ENCODE measurements at places on chromosomes 12 and 14.

- no peak for DNase-seq
Measured at GRCh38 chr14:34733245-34733644, 18.9 kb upstream of the CFL2 start.

GRCh38 chr12:107369679-107370078, 276.3 kb upstream of the CRY1 start:
- no peak for DNase-seq

- DNase-seq: peak; percentile 93
Measured at GRCh38 chr12:24561882-24562770, 386.8 kb downstream of the BCAT1 start.

- DNase-seq: no peak
Measured at GRCh38 chr12:104974626-104975290, 11.4 kb upstream of the NOPCHAP1 start.

DNA sequence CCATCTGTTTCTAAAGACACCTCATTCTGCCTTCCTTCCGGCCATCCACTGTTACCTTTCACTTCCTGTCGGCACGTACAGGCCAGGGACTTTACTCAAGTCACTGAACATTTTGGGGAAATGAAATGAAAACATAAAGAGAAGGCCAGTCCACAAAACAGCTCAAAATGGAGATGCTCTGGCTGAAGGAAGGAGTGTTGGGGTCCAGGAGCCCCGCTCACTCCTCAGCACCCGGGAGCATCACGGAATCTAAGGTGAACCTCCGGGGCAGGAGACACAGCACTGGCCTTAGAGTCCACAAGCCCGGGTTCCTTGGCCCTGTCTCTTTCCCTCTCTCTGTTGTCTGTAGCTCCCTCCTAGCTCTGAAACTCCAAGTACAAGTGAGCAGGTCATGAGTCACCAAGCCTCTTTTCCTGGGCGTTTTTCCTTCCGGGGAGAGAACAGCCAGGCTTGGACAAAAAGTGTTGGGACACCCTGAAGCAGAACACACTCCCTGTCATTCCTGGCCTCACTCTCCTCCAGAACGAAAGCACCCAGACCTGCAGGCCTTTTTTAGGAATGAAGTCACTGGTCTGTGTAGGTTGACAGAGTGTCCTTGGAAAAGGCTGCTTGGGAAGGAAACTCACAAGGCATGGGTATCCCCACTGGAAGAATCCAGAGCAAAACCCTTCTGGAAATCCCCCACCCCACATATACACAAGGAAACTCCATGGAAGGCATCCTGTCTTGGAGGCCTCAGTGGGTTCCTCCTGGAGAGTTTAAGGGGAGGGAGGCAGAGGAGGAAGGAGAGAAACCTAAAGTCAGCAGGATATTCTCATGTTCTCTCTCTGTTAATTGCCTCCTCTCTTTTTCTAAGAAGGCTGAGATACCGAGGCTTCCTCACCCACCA, 245.3 kb downstream of the ZFP36L1 start:
- peak; percentile 33 for DNase-seq

DNA sequence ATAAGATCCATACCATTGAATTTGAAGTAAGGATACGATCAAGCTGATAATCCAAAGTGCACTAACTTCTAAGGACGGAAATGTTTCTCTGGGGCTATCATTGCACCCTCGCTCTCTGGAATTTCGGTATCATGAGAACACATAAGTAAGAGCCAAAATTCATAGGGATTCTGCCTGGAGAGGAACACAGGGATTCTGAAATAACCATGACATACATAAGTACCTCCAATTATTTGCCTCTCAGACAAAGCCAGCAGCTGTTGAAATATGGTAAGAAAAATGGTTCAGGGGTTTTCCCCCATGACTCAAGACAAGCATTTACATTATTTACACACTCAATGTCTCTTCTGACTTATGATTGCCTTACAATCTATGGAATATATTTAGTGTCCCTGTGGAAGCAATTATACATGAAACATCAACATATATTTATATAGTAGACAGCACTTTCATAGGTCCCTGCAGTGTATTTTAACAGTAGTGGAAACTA, 1123.6 kb upstream of the SEL1L start:
- no peak for DNase-seq

- no peak for DNase-seq
Measured at GRCh38 chr14:53751650-53752049, 205.0 kb downstream of the BMP4 start.

GRCh38 chr12:123223241-123223668, 9.7 kb downstream of the MPHOSPH9 start:
- DNase-seq: no peak

- no peak for DNase-seq
Measured at GRCh38 chr12:113852264-113852663, 113.9 kb downstream of the RBM19 start.

- DNase-seq: no peak
Measured at GRCh38 chr12:31773867-31774266, 45.0 kb upstream of the AMN1 start.

- no peak for DNase-seq
Measured at GRCh38 chr12:52735106-52735505, 31.8 kb upstream of the KRT77 start.

GRCh38 chr14:23186913-23187654, 3.6 kb upstream of the SLC7A8 start:
- peak; percentile 66 for DNase-seq

DNA sequence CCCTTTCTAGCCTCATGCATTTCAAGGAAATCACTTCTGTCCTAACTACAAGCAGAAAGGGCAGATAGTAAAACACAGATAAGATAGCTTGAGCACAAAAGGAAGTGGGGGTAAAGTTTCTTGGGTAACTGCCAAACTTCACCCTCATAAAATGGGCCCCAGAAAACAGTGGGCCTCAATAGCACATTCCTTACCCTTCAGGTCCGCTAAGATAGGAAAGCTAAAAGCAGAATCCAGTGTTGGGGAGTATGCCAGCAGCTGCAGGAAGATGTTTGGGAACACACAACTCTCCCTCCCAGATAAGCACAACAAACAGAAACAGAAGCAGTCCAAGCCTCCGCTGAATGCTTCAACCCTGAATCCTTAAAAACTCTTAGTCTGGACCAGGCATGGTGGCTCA, 110.9 kb upstream of the MGAT4C start:
- peak; percentile 12 for DNase-seq

GRCh38 chr12:19183121-19183838, 53.7 kb downstream of the PLEKHA5 start:
- DNase-seq: peak; percentile 57

- no peak for DNase-seq
Measured at GRCh38 chr12:24360057-24360456, 410.6 kb upstream of the SOX5 start.

DNA sequence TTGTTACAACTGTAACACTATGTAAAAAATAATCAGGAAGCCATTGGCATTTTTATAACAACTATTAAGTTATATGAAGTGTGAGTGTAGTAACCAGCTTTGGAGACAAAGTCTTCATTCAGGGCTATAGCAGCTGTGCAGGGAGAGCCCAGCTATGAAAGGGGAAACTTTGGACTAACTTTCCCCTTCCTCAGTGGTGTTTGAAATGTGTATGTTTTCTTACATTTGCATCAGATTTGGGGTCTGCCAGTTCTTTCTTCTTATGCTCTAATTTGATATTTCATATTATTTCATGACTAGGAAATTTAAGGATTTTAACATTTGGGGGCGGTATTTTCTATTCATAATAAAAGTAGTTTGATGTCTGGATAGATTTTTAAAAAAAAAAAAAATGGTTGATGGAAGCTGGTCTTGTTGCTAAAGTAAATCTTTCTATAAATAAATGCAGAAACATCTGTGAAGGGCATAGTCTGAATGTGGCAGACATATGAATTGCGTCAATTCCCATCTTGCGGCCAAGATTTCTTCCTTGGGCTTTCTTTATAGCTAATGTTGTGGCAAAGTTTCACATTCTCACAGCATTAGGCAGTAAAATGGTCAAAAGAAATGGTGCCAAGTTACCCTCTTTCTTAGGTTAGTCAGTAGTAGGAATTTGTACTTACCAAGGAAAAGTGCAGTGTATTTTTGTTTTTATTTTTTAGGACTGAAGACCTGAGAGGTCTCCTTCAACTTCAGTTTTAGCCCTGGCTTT, 35.6 kb downstream of the RASSF8 start:
- no peak for DNase-seq

DNA sequence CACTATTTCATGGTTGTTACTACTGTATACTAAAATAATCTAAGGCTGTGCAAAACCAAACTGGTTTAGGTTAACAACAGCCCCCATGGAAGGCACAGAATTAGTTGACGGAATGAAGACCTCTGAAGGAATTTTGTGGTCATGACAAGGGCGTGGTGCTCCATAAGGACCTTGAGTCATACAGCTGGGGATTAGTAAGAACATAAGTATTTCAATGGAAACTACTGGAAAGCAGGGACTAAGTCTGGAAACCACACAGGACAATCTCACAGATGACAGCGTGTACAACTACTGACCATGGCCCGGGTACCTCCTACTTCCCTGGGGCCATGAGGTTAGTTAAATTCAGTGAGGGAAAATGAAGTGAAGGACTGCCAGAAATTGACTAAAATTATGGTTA, 98.5 kb upstream of the PLEKHA5 start:
- peak; percentile 21 for DNase-seq

- DNase-seq: no peak
Measured at GRCh38 chr14:95155045-95155444, 2.3 kb downstream of the DICER1 start.

- DNase-seq: no peak
Measured at GRCh38 chr12:80589077-80589476, 118.4 kb upstream of the MYF6 start.

DNA sequence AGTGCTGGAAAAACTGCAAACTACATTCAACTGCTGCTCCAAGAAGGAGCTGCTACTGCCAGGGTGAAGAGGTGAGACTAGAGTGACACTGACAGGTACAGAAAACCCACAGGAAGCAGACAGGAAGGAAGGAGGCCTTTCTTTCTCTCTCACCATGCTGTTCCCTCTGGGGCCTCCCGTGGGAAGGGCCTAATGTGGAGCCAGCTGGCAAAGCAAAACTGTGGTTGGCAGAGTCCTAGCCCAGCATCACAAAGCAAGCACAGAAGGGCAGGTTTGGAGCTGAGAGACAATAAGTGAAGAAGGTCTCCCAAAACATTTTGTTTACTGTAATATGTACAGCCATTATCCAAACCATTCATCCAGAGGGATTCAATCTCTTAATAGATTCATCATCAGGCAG, 122.5 kb upstream of the MAX start:
- no peak for DNase-seq

DNA sequence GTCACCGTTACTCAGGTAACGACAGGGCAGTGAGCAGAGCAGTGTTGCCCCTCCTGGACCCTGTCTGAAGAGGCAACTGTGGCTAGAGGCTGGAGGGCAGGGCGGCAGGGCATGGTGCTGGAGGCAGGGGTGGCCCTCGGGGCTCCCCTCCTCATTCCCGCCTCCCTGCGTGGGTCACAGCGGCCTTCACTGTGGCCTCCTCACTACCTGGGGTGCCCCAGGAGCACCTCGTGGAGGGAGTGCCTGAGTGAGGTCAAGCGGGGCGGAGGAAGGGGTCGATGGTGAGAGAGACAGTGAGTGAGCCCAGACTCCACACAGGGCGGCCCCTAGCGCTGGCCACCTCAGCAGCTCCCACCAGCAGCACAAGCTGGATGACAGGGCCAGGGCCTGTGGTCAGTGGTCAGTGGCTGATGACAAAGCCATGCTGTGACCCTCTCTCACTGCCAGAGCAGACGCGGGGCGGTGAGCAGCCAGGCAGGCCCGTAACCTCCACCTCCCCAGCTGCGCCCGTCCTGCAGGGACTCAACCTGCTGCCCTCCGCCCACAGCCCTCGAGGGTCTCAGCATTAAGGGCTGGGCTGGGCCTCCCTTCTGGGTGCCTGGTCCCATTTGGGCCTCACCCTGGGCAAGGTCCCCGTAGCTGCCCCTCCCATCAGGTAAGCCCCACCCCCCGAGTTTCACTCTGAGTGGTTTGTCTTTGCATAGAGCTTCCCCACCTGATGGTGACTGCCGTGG, 17.8 kb downstream of the GPR132 start:
- DNase-seq: no peak

- DNase-seq: no peak
Measured at GRCh38 chr12:125093681-125094330, 28.6 kb downstream of the AACS start.

DNA sequence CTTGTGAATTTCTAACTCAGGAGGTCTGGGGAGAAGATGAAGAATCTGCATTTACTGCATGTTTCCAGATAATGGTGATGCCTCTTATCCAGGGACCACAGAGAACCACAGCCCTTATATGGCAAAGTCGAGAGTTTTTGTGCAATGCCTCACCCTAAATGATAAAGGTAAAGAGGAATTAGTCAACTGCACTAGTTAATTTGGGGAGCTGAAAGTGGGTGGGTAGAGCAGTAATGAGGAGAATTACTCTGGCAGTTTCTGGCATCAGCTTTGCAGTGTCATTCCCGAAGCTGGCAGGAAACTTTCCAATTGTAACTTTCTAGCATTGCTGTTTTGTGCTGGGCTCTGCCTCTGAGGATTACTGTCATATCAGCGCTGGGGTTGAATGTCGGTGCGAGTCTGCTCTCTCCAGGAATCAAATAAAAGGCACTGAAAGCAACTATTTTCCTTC, 10.3 kb downstream of the EGLN3 start:
- DNase-seq: peak; percentile 90

GRCh38 chr12:3333583-3333982, 157.4 kb upstream of the PRMT8 start:
- peak; percentile 92 for DNase-seq

DNA sequence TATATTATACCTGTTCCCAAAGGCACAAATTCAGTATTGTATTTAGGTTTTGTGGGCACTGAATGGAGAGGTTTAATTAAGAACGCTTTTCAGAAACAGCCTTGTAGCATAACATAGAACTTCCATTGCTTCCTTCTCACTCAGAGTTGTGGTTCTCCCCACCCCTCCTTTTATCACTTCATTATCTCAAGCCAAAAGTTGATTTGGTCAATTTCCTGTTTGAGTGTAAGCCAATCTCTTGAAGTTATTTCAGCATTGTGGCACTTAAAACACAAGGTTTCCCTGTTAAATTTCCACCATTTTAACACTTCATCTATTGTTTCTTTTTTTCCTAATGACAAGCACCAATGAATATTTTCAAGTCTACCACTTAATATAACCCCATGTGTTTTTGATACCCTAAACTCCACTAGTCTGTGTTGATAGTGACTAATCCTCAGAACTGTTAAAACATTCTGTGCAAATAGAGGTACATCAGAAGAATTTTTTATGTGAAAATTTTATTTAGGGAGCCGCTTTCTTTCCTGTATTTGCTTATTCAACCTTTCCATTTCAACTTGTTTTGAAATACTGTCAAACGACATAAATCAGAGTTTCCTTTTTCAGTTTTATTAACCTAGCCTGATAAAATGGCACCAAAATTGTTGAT, 340.1 kb downstream of the BCAT1 start:
- DNase-seq: peak; percentile 72

- DNase-seq: no peak
Measured at GRCh38 chr12:51917746-51918453, 10.6 kb downstream of the ACVRL1 start.

DNA sequence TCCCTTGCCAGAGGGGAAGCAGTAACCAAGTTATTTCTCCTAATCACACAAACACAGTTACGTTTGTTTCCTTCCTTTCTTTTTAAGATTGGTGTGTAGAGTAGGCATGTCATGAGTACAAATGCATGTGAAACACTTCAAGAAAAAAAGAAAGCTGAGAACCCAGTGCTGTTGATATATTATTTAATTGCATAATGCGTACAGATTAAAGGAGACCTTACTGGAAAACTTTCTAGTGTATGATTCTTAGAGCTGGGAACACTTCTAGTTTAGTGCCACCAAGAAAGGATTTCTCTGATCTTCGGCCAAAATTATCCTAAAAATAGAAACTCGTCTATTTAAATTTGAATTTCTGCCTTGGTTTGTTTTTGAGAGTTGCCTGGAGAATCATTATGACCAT, 365.5 kb downstream of the CCDC91 start:
- DNase-seq: no peak

All from mesendoderm (in vitro differentiated cells).